ENCODE measurements at places on chromosomes 2 and 18.
A peak's percentile ranks its signal among the peaks of the same experiment; 100 is the strongest.

DNA sequence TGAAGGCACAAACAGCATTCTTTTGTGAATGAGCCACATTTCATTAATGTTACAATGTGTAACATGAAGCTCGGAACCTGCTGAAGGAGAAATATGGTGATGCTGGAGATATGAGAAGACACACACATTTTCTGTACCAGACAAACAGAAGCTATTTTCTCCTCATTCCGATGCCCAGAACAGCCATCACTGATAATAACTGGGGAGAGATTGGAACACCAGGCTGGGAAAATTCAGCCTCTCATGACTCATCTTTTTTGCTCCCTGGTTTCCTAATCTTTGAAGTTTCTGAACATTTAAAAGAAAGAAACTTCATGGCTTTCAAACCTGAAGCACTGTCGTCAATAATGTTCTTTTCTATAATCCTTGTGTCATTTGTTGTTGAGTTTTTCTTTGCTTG, 110.9 kb downstream of the LYPD6 start:
- DNase-seq, result no peak

- no peak for DNase-seq
These were observed 323.4 kb upstream of the EPHA4 start for GRCh38 chr2:221895366-221896121.

- DNase-seq, result no peak
These were observed 7.7 kb upstream of the PXDN start for GRCh38 chr2:1751767-1752725.

DNA sequence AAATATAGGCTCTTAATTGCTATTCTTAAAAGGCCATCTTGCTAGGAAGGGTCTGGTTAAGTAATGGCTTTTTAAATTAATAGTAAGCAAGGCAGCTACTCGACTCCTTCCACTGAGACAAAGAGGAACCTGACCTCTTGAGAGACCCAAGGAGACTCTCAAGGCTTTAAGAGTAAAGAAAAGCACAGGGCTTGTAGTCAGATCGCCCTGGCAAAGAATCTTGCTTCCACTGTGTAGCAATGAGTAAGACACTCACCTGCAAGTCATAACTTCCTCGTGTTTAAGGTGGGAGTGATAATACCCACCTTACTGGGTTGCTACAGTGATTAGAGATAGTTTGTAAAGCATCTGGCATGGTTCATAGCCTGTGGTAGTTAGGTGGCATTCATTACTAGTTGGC, 274.5 kb downstream of the TSN start:
- no peak for DNase-seq

DNA sequence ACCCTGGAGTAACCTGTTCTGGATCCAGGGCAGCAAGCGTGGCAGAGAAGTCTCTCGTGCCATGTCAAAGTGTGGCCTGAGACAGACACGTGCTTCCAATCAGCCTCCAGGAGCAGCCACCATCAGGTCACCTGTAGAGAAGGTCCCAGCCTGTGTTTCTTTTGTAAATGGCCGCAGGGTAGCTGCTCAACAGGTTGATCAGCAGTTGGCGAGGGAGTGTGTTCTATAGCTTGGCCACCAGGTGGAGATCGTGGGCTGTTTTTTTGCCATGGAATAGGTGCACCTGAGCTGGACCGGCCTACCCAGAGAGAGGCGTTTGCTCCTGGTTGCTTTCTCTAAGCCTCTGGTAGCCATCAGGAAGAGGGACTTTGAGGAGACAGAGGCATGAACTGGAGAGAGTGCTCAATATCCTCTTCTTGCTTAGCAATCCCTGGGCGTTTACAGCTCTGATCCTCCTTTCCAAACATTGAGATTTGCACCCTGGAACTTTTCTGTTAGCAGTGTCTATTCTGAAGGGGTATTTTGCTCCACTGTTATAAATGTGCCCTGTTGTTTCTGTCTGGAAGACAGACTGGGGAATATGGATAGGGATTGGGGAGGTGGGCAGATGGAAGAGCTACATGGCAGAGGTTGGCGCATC, 34.2 kb upstream of the EN1 start:
- DNase-seq, result peak; percentile 53

GRCh38 chr2:129467012-129467779, 512.3 kb upstream of the RAB6C start:
- no peak for DNase-seq

GRCh38 chr2:133802409-133803039, 234.3 kb upstream of the NCKAP5 start:
- no peak for DNase-seq

GRCh38 chr2:111691164-111691875, 192.7 kb downstream of the ANAPC1 start:
- no peak for DNase-seq

GRCh38 chr2:46029332-46029811, 267.8 kb upstream of the EPAS1 start:
- no peak for DNase-seq

- DNase-seq, result no peak
These were observed 148.8 kb downstream of the VAPA start for GRCh38 chr18:10062302-10063300.

DNA sequence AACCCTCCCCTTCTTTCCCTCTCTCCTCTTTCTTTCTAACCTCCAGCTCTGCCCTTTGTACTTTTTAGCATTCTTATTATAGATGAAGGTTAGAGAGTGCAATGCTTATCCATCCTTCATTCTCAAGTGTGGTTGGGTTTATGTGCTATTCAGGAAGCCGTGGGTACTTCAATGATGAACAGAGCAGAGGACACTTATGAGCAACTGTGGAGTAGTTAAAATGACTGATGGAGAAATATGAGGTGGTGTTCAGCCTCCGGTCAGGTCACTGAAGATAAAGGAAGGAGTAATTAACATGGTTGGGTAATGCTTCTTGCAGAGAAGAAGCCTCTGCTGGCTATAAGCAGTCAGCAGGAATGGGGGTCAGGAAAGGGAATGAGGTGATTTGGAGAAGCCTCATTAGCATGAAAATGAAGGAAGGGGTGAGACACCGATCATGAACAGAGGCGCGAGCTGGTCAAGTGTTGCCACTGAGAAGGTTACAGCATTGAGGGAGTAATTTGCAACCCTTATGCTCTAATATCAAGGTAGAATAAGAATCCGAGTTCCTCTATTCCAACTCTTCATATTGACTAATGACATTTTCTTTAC, 174.7 kb downstream of the LPIN1 start:
- DNase-seq, result no peak
